ENCODE measurements at places on chromosomes 7 and 10. TPM values are rescaled to one million over a fixed set of nuclear protein-coding genes. Genes with fewer than 3 reads are reported as not detected.

The ATP6V0A4 gene
- not detected for total RNA-seq

DNA sequence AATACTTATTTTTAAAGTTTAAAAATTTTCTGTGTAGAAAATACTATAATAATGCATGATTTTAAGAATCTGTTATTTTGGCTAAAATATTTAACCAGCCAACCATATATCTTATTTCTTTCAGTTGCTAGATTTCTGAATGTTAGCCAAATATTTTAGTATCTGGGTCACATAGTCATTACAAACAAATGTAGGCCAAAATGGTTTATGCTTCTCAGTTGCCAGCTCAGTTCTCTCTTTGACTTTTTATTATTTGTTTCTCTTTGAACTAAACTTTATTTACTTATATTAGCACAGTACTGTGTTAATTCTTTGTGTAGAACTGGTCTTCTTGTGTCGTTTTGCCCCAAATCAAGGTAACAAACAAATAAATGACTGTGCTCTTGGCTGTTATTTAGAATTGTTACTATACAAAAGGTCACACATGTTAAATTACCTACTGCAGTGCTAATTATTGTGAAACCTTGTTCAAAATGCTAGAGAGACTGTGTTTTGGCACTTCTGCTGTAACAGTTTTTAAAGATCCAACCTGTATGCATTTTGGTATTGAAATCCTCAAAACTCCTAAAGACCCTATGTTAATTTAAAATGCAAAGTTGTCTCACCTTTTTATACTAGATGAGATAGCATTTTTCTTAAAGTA, 39.8 kb downstream of the ZEB1 start:
- no peak overlapping the region for H3K4me3 ChIP-seq
- peak overlapping the region; percentile 54 for H3K27ac ChIP-seq
- no peak for DNase-seq
- peaks cover 34% of the 10 kb centered on the region for H3K4me1 ChIP-seq

DNA sequence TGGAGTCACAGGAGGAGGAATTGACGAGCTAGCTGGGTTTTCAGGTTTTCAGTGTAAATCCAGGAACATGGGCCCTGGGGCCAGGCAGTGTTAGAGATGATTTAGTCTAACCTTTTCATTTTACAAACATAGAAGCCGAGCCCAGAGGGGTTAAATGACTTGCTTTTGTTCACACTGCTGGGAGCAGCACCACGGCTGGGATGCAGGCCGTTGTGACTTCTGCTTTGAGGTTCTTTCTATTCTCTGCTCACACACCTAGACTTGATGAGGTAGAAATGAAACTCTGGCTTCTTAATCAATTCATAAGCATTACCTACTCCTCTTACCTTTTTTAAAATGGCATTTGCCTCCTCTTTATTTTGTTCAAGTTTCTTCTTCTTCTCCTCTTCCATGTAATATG, 36.4 kb downstream of the CREB5 start:
- no peak for DNase-seq
- H3K4me1 ChIP-seq = no peaks in the 10 kb centered on the region
- no peak overlapping the region for H3K4me3 ChIP-seq
- H3K36me3 ChIP-seq = peaks cover 2% of the 10 kb centered on the region
- H3K27me3 ChIP-seq = peaks cover 20% of the 10 kb centered on the region

GRCh38 chr7:12102126-12102525, 109.0 kb upstream of the TMEM106B start:
- no peak overlapping the region for H3K4me3 ChIP-seq
- no peak overlapping the region for H3K27ac ChIP-seq
- H3K36me3 ChIP-seq = no peaks in the 10 kb centered on the region
- DNase-seq = no peak
- H3K27me3 ChIP-seq = peaks cover 12% of the 10 kb centered on the region
- peaks cover 3% of the 10 kb centered on the region for H3K4me1 ChIP-seq

The WASL gene
- 9.5 TPM for total RNA-seq
